ENCODE measurements at places on chromosomes 16 and 17.

DNA sequence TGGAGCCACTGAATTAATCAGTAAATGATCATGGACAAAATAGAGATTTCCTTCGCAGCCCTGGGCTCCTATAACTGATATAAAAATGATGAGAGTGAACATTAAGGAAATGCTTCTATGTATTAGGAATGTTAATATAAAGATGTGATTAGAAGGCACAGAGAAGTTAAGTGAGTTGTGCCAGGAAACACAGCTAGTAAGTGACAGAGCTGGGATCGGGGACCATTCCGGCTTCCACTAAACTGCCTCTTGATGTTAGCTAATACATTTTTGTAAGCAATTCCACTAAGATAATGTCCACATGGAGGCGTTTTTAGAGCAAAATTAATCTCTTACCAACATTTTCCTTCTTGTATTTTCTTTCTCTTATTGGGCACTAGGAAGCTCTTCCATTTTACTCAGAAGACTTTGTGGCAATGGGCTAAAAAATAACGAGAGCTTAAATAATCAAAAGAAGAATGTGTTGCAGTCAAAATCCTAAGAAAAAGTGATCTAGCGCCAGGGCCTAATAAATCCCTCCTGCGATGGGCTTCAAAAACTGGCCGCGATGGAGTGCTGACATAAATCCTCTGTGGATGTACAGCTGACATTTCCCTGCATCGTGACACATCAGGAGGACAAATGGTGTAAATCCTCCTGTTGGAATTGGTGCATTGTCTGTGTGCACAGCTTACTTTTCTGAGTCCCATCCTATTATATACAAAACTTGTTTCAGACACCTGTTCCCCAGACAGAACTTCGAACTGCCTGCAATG lies 326.1 kb upstream of the MAF start:
- DNase-seq = no peak

DNA sequence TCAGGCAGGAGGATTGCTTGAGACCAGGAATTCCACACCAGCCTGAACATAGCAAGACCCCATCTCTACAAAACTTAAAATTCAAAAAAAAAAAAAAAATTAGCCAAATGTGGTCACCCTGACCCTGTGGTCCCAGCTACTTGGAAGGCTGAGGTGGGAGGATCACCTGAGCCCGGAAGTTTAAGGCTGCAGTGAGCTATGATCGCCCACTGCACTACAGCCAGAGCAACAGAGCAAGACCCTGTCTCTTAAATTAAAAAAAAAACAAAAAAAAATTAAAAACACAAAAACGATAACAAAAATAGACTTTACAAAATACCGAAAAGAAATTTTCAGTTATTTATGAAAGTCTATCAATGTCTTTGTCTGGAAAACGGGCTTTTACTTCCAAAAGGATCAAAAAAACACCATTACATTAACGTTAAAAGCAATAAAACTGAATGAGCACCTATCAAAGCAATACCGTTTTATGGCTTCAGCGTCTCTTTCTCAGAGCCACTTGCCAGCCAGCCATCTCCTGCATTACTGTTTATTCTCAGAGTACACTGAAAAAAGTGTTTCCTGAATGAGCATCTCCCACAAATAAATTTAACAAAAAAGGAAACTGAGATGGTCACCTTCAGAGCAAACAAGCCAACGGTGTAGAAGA lies 6.1 kb downstream of the USP7 start:
- no peak for DNase-seq

DNA sequence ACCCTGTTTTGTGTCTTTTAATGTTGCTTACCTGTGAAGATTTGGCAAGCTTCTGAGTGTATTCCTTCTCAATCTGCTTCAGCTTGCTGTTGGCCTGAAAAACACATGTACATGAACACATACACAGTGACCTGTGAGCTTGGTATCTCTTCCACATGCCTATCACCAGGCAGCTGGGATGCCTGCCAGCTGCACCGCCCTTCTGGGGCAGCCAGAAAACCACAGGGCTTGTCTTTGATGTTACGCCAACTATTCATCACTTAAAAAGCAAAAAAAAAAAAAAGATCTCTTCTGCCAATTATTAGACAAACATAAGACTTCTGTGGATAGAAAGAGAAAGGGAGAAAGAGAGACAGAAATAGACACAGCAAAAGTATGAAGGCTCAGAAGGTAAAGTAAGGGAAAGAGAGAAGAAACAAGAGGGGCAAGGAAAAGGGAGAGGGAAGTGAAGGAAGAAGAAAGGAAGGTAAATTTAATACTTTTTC lies 189.2 kb upstream of the AXIN2 start:
- peak; percentile 83 for DNase-seq

DNA sequence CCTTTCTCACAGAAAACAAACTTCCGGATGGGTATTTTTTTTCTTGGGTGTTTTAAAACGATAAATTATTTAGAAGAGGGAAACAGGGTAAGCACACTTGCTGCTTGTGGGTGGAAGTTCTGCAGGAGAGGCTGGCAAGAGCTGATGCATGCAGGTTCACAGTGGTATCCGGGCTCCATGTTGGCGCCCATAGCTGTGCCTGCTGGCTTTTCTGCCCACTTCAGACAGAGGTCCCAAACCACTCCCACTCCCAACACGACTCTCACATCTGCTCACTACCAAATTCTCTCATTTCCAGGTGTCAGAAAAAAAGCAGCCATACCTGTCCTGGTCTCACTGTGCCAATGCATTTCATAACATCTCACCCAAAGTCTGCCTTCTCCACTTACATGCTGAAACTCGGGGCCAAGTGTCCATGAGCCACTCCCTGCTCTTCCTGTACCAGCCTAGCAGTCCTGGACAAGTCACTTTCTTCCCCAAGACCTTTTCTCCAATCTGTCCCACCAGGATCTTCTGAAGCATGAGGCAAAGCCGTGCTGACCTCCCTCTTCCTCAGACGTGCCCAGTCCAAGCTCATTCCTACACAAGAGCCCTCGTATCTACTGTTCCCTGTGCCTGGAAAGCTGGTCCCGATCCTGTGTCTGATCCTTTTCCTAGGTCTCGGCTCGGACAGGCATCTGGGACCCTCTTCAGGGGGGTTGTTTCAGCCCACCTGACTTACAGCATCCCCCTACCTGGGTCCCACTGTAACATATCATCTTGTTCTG lies 1.5 kb downstream of the CD300LF start:
- no peak for DNase-seq

DNA sequence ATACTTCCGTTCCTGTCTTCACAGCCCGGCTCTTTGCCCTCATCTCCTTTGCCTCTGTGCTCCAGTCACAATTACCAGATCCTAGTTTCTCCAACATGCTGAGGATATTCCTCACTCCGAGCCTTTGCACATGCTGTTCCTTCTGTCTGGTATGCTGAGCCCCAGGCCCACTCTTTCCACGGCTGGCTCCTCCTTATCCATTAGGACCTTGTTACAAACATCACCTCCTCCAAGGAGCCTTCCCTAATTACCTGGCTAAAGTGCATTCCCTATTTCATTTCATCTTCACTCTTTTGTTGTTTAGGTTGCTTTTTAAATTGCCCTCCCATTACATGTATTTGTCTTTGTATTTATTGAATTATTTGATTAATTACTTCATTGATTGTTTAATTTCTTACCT lies 14.9 kb upstream of the ADGRG1 start:
- DNase-seq = no peak

GRCh38 chr17:30347488-30347887 lies 13.6 kb upstream of the TMIGD1 start:
- no peak for DNase-seq

DNA sequence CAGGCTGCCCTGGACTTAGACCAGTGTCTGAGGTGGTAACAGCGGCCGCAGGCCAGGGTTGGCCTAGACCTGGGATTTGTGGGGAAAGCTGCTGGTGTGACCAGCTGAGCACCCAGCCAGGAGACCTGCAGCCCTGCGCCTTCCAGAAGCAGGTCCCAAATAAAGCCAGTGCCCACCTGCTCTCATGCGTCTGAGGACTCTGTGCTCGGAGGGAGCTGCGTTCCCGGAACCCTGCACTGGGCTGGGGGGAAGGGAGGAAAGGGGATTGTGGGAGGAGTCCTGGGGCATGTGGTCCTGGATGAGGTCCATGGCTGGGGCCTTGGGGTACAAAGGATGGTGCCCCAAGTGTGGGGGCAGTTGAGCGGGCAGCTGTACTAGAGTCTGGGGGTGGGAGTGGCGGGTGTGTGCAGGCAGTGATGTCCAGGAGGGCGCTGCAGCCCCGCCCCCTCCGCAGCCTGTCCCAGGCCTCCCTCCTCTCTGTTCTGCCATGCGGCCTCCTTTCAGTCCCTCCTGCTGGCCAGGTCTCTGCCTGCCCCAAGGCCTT lies 1.8 kb upstream of the NECAB2 start:
- no peak for DNase-seq

DNA sequence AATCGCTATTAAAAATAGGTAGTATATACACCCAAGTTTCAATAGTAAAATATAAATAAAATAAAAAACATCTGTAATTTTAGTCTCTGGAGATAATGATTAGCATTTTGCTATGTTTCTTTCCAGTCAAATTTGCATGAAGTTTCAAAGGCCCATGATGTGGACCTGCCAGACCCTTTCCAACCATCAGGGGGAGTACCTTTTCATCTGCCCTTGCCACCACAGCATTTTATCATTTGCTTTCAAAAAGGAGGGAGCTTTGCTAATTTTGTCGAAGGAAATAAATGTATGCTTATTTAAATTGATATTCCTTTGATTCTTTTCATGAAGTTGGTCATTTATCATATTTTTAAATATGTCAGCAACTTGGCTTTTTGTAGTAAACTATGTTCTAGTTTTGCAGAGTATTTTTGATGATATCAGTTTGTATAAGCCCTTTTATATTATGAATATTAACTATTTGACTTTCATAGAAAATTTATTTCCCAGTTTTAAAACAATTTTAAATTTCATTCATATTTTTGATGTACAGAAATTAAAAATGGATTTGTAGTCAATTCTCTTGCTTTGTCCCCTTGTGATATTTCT lies 115.2 kb upstream of the NETO2 start:
- DNase-seq = no peak

- no peak for DNase-seq
Observed at GRCh38 chr17:58227733-58228132, 8.7 kb upstream of the MKS1 start.

DNA sequence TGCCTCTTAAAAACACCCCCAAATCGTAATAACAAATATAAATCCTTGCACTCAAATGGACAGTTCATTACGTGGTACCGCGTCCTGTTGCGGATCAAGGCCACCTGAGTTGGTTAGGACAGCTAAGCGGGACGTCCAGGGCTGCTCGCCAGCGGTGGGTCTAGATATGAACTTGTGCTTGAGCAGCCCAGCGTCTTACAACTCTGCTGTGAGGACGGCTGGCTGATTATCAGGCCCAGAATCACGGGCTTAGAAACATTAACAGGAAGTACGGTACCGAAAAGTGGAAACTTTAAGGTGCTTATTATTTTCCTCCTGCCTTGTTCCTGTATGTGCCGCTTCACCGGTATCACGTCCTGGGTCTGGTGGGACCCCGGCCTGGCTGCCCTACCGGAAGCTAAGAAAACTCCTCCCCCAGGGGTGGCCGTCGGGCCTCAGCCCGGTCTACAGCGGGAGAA lies 832 bp upstream of the SRRM2 start:
- no peak for DNase-seq

DNA sequence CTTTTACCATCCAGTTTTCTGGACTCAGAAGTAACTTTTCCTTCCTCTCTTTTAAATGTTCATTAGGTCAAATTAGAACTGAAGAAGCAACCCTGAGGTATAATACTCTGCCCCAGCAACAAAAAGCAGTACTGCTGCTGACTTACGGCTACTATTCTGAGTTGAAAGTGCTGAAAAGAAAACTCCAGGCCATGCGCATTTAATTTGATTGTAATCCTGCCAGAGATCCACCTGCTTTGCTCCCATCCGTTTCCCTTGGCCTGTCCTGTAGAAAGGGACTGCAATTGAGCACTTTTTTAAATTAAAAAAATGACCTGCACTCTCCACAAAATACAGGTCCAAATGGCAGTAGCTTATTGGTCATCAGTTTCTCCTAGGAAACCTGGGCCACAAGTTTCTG lies 61.6 kb downstream of the PITPNC1 start:
- no peak for DNase-seq

GRCh38 chr16:77223184-77223583 lies 24.0 kb downstream of the SYCE1L start:
- no peak for DNase-seq

DNA sequence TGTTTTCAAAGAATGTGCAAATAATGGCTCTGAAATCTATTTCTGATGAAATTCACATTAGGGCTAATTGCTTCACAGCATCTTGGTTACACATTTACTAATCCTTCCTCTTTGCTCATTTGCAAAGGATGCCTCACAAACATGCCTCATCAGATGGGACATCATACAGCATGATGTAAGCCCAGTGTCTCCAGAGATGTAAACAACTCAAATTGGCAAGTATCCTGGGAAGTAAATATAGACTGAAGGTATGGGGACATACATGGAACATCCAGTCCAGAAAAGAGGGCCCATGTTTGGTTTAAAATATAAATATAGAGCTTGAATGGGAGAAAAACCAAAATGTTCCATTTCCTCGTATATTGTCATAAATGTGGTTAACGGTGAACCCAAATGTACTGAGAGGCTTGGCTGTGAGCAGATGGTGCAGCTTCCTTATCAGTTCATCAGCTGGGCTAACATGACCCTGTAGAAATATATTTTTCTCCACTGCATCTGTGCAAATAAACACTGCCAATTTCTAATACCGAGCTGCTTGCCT lies 142.9 kb upstream of the NUDT7 start:
- no peak for DNase-seq

GRCh38 chr17:6843241-6843880 lies 11.8 kb upstream of the TEKT1 start:
- DNase-seq = no peak

DNA sequence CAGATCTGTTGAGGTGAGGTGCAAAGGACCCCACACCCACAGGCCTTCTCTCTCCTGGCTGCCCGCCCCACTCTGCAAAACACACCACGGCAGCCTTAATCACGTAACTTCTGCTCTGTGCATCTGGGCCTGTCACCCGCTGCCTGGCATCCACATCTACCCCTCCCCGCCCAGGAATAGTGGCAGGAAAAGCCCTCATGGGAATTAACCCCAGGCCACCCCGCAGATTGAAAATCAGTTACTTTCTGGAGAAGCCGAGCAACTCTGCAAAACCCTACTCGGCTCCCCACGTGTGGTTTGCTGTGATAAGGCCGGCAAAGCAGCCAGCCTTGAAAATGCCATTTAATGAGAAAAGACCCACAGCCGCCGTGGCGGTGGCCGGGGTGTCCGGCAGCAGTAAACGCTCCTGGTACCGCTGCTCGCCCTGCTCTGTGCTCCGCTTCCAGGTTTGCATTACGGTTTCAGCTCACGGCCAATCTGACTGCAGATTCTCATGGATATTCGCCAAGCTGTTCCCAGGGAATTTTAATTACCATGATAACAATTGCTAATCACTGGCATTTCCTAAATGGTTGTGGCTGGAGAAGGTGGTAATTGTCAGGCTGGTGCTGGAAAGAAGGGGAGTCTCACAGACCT lies 78.0 kb upstream of the DOC2B start:
- DNase-seq = no peak

All from fibroblast of skin of left biceps (primary cell).